ENCODE measurements at places on chromosomes 4 and X.

- DNase-seq: no peak
Observed at GRCh38 chrX:40411340-40412111, 169.2 kb upstream of the ATP6AP2 start.

DNA sequence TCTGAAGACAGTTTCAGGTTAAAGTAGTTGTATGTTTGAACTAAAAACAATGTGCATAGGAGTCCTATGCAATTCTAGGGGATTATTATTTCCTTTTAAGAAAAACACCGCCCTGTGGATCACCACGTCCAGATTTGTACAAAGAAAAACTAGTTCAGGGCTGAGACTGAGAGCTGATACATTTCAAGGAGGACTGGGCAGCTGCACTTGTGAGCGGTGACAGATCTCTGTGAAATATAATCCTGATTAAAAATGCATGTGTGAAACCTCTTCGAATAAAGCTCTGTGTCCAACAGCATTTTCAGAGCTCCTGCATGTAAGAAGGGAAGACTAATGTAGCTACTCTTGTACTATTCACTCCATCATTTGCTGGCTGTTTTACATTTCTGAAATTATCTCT lies 365.8 kb upstream of the PITX2 start:
- no peak for DNase-seq

DNA sequence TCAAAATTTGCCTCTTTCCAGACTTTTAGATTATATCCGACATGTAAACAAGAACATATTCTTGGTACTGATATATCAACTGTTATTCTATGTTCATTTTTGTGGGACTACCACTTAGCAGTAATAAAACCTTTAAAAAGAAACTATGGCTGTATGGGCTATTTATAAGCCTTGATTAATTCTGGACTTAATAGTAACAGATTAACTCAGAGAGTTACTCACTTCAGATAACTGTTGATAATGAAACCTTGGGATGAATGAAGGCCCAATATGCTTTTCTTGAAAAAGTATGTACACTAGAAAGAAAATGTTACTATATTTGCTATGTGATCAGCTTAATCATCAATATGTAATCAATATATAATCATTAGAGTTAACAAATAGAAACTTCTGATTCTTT lies 595.9 kb upstream of the BOD1L1 start:
- no peak for DNase-seq

DNA sequence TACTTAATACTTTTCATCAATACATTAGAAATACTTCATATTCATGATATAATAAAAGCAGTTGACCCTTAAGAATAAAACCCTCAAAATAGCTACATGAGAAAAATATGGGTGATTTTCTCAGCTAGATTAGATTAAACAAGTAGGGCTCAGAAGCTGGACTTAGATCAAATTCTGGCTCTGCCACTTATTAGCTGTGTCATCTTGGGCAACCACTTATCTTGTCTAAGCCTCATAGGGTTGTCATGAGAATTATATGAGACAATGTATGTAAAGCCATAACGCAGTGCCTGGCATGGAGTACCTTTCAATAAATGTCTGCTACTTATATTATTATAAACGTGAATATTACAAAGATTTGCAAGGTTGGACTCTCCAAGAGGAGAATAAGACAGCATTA lies 84.3 kb upstream of the PGRMC2 start:
- DNase-seq: no peak

DNA sequence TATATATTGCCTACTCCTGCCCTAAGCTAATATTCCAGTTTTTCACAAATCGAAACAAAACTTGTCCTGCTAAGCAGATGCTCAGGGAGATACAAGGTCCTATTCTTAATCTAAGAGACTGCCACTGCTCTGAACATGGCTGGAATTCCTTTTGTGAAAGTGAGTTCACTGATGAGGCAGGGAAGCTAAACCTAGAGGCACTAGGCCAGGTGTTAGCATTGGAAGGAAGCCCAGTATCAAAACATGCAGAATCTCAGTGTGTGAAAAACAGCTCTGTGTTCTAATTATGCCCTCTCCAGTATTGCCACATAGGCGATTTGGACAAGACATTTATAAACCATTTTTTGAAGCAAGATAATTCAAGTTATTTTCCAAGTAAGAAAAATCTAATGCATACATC lies 47.6 kb downstream of the ABCG2 start:
- DNase-seq: no peak

DNA sequence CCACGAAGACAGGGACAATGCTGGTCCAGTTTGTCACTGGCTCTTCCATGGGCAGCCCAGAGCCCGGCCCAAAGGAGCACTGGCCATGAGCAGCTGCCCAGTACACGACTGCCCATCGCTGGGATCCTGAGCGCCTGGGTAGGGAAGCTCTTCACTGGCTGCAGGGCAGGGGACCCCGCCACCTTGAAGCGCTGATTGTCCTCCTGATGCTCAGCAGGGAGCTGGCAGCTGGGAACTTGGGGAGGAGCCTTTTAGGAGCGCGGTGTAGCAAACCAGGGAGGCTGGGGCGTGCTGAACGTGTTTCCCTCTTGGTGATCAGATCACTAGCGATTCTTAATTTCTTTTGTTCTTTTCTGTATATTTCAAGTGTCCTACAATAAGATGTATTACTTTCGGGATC lies 1.8 kb downstream of the L1CAM start:
- no peak for DNase-seq

- DNase-seq: no peak
Observed at GRCh38 chr4:156113138-156113765, 159.6 kb upstream of the CTSO start.

DNA sequence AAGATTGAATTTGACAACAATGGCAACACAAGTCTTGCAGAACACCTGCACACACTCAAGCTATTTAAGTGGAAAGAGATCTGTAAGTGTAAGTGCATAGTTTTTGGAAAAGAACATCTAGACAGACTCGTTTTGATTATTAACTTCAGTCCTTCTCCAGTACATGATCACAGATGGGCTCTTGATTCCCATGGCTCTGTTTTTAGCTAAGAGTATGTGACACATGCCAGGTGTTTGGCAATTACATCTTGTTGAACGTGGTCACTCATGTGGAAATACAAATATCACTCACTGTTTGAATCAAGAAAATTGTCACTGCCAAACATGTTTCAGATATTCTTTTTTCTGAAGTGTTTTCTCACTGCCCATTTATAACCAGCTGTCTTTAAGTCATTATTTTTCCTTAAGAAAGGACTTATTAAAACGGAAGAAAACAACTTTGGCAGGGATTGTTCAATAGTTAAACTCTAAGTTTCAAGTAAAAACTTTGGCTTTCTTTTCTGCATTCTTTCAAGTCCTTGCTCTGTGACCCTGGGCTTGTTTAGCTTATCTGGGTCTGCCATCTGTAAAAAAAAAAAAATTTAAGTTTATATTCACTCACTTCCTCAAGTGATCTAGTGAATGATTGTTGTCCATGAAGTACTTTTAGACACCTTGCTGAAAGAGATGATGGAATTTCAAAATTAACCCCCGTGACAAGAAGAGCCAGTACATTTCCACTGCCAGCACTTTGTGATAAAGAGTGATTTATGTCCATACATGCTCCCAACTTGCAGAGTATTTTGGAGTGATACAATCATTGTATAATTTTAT lies 125.4 kb downstream of the ATXN3L start:
- no peak for DNase-seq

GRCh38 chr4:140312100-140312499 lies 61.3 kb upstream of the SCOC start:
- DNase-seq: no peak

- DNase-seq: no peak
Observed at GRCh38 chr4:102596532-102596931, 95.4 kb downstream of the NFKB1 start.

GRCh38 chr4:36140421-36140820 lies 103.9 kb downstream of the ARAP2 start:
- DNase-seq: no peak

DNA sequence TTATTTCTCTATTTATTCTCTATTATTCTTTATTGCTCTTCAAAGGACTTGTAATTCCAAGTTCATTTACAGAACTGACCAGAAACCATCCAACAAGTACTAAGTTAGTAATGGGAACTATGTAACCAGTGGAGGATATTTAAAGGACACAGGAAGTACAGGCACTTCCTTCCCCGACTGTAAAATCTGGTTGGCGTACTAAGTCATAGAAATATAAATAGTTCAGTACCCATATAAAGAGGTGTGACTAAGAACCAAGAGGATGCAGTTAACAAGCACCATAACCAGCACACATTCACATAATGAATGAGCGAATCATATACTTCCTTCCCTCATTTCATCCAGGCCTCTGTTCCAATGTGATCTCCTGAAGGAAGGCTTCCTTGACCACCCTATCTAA lies 3.6 kb upstream of the EIF4E start:
- no peak for DNase-seq

DNA sequence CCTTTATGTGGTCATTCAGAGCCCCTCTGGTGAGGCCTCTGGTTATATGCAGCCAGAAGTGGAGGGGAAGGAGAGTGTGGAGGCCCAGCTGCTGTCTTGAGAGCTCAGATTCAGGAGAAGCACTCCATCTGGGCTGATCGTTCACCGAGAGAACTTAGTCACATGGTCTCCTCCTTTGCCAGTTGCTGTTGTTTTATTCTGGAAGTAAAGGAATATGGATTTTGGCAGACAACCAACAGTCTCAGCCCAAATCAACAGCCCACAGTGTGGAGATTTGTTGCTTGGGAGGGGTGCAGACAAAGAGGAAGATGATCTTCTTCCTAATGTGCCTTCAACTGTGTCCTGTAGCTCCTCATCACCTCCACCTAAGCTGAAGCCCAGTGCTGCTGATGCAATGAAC lies 355.4 kb downstream of the ANK2 start:
- DNase-seq: no peak

DNA sequence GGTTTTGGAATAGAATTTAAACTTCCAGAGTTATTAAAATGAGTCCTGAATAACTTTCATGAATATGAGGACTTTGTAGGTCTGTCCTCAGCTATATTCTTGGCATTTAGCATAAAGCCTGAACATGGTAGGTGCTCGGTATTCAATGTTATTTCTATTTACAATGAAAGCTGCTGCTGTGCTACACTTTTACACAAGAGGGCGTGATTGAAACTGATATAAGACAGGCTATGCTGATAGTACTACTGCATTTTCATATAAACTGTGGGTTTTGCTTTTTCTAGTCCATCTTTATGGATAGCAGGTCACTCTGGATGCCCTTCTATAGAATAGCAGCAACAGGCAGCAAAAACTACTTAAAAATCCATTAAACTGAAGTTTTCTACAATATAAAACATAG lies 12.3 kb upstream of the GNPDA2 start:
- DNase-seq: no peak

DNA sequence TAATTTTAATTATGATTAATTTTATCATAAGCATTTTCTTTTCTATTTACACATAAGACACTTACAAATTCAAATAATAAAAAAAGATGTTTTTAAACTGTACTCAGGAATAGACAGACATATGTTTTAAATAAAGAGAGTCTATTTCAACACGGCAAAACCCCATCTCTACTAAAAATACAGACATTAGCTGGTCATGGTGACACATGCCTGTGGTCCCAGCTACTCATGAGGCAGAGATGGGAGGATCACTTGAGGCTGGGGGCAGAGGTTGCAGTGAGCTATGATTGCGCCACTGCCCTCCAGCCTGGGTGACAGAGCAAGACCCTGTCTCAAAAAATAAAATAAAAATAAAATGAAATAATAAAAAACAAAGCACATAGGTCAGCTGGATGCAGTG lies 14.8 kb downstream of the FAM9B start:
- no peak for DNase-seq

DNA sequence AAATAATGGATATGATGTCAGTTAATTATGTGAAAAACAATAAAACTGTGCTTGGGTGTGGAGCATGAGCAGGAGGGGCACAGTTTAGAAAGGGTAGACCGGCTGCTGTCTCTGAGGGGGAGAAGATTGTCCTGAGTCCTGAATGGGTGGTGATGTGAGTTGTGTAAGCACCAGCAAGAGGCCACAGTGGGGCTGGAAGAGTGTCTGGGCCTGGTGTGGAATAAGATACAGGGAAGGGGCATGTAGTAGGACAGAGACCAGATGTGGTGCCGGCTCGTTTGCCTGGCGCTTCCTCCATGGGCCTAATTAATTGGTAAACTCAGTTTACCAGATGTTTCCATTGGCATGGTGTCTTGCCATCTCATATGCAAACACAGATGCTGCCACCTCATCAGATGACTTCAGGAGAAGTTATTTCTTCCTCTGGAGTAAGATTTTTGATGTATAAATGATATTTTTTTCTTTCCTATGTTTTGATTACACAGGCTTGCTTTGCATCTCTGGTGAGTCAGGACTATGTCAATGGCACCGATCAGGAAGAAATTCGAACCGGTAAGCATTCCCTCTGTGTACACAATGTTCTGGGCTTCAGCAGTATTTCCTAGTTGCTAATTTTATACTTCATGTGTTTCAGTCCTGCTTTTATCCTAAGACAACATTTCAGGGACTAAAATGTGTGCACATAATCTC lies 5.1 kb downstream of the MED28 start:
- no peak for DNase-seq

DNA sequence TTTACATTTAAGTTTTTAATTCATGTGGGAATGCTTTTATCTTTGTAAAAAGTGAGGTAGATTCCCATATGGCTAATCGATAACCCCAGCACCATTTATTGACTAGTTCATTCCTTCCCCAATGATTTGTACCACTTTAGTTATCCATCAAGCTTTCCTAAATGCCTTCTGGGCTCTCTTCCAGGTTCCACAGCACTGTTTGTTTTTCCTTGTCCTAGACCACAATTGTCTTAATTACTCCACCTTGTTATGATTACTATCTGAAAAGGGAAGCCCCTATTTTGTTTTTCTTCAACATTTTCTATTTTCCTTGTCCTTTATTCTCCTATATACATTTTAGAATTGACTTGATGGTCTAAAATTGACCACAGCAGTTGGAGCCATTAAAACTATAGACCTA lies 48.5 kb upstream of the GPRIN3 start:
- no peak for DNase-seq

- DNase-seq: no peak
Observed at GRCh38 chr4:182649698-182650477, 267.3 kb downstream of the DCTD start.

DNA sequence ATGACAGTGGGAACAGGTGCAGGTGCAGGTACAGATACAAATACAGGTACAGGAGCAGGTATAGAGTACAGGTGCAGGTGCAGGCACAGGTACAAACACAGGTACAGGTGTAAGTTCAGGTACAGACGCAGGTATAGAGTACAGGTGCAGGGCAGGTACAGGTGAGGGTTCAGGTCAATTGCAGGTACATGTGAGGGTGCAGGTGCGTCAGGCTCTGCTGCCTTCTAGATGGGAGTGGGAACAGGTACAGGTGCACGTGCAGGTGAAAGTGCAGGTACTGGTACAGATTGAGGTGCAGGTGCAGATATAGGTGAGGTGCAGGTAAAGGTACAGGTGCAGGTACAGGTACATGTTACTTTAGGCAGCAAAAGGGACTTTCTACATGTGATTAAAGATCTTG lies 85.7 kb downstream of the CRLF2 start:
- no peak for DNase-seq

DNA sequence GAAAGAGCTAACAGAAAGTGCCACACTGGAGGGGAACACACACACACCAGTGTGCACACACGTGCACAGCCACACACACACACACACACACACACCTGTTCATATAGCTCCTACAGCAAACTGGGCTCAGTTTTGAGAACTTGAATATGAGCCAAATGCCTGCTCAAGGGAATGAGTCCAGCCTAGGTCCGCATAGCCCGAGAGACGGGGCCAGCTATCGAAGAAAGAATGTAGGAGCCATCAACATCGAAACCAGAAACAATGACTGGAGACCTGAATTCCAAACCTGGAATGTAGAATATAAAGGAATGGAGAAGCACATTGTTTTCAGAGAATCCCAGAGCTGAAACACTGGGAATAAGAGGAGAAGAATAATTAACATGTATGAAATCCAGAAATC lies 37.6 kb upstream of the ERVMER34-1 start:
- no peak for DNase-seq

GRCh38 chr4:163732473-163732872 lies 238.0 kb downstream of the TMA16 start:
- DNase-seq: no peak

Data from stimulated activated CD8-positive, alpha-beta memory T cell treated with anti-CD3 and anti-CD28 coated beads, Interleukin-7, amount 100 ng/mL, for 24 hours (primary cell).